ENCODE measurements at places on chromosomes 2 and 18.

GRCh38 chr2:162123806-162124758 lies 28.0 kb downstream of the GCG start:
- DNase-seq, result peak; percentile 61

DNA sequence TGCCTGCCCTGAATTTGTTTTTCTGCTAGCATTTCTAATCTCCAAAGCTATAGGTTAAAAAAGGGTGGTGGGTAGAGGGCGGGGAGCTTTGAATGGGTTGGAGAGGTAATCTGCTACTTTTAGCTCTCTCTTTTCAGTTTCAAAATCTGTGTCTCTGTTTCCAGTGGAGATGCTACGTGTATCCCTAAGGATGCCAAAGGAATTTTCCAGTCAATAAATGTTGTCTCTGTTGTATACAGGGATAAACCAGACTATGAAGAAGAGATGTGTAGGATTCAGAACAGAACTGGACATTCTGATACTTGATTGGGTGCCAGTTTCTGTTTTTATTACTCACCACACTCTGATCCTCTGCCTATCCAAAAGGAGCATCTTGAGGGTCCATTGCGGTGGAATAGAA lies 50.1 kb downstream of the TMEM178A start:
- DNase-seq, result no peak

DNA sequence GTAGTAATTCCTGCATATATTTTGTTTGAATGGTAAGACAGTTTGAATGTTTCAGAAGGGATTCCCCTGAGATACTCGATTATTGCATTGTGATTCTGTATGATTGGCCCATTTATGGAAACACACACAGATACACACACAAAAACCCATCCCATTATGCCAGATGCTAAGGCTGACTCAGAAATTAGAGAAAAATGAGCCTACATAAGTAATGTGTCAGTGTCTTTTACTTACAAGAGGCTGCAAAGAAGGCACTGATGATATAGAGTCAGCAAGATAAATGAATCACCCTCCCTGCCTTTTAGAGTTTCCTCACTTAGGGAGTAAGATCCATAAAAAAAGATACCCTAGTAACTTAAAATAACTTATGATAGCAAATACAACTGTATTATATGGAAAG lies 1481.1 kb upstream of the ACVR2A start:
- no peak for DNase-seq

- DNase-seq, result no peak
Measured at GRCh38 chr2:65700004-65700651, 267.7 kb upstream of the SPRED2 start.

GRCh38 chr18:12086249-12086648 lies 7.4 kb upstream of the ANKRD62 start:
- DNase-seq, result no peak

DNA sequence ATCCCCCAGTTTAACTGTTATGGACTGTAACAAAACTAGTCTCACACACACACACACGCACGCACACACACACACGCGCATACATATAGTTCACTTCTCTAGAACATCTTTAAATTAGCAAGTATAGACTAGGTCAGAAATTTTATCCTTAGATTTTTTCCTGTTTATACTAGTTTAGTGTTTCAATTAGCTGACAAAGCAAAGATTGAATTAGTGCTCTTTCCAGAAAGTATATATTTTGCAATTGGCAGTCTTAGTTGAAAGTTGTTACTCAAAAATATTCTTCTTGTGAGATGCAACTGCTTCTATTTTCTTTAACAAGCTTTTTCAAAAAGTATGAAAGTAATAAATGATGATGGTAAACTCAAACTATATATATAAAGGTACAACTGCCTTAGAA lies 22.5 kb downstream of the PLEKHA3 start:
- no peak for DNase-seq

DNA sequence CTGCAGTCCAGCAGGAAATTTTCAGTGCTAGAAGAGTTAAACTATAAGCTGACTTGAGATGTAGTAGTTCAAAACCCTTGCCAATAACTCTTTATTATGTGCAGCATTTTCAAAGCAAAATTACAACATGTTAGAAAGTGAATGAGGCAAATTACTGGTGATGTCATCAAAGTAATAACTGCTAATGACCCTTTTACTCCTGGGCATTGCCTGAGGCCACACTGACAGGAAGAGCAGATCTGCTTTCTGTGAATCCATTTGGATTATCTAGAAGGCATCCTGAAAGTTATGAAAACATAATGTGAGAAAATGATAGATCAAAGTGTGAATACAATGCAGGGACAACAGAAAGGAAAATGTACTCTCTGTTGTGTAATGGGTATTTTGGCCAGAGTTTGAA lies 139.6 kb upstream of the TRIB2 start:
- peak; percentile 35 for DNase-seq

GRCh38 chr2:72979896-72980295 lies 62.6 kb downstream of the EMX1 start:
- no peak for DNase-seq

- DNase-seq, result no peak
Measured at GRCh38 chr2:138670734-138671133, 109.5 kb downstream of the NXPH2 start.

DNA sequence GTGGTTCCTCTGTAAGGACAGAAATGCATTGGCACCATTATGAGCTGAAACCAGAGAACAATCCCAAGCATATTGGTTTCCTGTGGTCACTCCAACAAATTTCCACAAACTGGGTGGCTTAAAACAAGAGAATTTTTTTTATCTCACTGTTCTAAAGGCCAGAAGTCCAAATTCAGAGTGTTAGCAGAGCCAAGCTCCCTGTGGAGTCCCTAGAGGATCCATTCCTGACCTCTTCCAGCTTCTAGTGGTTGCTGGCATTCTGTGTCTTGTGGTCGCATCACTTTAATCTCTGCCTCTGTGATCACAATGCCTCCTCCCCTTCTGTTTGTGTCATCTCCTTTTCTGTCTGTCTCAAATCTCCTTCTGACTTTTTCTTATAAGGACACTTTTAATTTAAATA lies 380.3 kb downstream of the NYAP2 start:
- no peak for DNase-seq

- DNase-seq, result no peak
Measured at GRCh38 chr2:168708080-168708479, 94.4 kb upstream of the NOSTRIN start.

DNA sequence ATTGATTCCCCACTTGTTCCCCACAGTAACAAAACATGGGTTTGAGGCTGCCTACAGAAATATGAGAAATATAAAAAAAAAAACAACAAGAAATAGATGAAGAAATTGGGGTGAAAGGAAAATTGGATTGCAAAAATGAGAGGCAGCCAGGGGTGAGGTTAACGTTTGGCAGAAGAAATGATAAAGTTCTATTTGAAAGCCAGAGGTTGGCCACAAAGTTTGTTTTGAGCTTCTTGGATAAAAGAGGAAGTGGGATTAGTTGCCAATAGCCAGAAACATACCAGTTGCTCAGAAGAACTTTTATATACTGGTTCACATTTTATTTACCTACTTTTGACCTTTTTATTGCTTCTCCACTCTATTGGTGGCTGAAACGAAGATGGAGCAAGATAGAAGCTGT lies 67.5 kb downstream of the FASTKD2 start:
- DNase-seq, result no peak

GRCh38 chr2:130790804-130791616 lies 35.7 kb downstream of the AMER3 start:
- no peak for DNase-seq

DNA sequence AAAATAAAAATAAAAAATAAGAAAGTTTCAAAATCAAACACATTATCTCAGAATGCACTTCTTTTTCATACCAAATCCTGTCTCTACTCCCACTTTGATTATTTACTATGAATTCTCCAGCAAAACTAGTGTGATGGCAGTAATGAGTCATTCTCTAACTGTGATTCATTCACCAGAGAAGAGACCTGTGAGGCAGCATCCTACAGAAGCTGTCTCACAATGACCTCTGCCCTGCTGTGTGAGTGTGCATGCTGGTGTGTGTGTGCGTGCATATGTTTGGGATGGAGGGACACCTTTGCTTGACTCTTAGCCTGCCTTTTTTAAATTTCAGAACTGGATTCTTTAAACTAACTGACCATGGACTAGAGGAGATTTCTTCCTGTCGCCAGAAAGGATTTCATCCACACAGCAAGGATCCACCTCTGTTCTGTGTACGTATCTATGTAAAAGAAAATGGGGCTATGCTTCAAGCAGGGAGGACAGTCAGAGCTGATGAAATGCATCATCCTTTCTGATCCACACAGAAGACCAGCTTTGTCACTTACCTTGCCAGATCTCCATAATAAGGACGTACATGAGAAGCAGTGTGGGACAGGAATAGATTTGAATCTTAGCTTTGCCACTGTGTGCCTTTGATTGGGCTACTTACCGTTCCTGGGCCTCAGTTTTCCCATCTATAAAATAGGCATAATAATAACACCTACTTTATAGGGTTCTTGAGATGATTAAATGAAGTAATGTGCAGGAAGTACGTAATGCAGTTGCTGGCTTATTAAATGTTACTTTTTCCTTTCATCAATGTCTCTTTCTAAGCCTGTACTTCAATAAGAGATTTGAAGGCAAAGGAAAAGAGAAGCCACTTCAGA lies 31.2 kb downstream of the STAMBP start:
- DNase-seq, result no peak

GRCh38 chr2:14994721-14995120 lies 362.2 kb downstream of the LRATD1 start:
- DNase-seq, result no peak

DNA sequence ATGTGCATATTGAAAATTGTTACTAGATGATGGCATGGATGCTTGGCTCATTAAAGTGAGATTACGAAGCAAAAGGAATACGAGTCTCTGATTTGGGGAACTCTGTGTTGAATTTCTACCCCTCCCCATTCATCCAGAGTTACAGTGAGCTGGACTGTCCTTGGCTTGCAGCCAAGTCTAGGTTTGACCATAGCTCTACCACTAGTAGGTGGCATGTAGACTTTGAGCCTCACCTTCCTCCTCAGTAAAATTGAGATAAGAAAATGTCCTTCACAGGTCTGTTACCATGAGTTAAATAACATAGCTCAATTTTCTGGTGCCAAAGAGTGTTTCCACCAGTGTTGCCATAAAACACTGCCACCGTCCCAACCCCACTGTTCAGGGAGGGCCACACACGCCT lies 727.6 kb upstream of the ID2 start:
- DNase-seq, result no peak

- no peak for DNase-seq
Measured at GRCh38 chr2:207139552-207139951, 26.2 kb downstream of the KLF7 start.

GRCh38 chr2:190407662-190408537 lies at the start of gene MFSD6:
Gene MFSD6 (plus strand): TSS chr2:190408355. CDS start chr2:190436030, 27,675 bp downstream.
- peak; percentile 62 for DNase-seq

GRCh38 chr18:62625019-62625418 lies 90.3 kb upstream of the PHLPP1 start:
- DNase-seq, result no peak

- no peak for DNase-seq
Measured at GRCh38 chr2:239747274-239747673, 277.9 kb downstream of the NDUFA10 start.

DNA sequence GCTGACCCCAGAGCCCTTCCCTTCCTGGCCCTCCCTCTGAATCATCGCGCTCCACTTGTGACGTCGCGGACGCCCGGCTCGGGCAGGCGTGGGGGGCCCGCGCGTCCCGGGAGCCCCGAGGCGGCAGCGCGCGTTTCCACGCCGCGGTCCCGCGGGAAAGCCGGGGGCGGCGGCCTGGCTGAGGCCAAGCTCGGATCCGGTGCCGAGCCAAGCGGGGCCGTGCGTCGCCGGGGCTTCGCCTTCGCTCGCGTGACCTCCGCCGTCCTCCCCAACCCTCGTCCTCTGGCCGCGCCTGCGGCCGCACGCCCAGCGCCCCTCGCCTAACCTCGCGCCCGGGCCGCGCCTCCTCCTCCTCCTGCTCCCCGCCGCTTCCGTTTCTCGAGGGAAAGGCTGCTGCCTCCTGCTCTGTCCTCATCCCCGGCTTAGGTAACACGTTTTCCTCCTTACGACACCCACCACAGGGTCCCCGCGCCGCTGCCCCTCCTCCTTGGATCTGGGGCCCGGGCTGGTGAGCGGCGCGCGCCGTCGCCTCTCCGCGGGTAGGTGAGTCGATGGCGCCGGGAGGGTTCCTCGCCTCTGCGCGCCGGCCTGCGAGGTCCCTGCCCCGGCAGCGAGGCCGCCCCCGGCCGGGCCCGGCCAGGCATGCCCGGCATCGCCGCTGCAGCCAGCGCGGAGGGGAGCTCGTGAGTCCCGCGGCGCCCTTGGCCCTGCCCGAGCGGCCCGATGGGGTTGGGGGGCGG lies at the start of gene INPP1:
Gene INPP1 (plus strand): TSS at position 54 of the 740 bp plus-strand sequence. CDS start 16,514 bp downstream, outside the sequence.
- DNase-seq, result peak; percentile 44

DNA sequence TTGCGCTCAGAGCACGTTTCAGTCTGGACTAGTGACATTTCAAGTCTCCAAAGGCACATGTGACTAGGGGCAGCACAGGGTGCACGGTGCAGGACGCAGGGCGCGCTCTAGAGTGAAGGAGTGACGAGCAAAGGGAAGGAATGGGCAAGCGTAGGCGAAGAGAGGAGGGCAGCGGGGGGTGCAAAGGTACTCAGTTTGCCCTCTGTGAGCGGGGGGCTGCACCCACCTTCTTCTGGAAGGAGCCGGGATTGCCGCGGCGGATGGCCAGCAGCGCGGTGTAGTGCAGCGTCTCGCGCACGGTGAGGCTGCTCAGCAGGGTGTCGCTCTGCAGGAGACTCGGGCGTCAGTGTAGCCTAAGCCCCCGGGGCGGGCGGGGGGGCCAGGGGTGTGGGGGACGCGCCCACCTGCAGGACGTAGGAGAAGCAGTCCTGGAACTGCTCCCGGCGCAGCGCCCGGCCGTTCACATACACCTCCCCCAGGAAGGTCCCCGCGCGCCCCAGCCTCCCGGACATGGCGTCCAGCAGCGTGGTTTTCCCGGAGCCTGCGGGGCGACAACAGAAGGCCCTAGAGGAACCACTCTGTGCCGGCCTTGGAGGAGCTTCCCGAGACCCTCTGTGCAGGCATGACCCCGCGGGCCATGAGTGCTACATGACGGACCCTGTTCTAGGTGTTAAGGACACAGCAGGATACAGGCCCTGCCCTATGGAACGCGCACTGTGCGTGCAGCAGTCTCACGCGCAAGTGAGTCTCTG lies 6.9 kb downstream of the ABCG5 start:
- peak; percentile 25 for DNase-seq

GRCh38 chr18:76376225-76376624 lies 118.8 kb downstream of the ZNF516 start:
- no peak for DNase-seq

All from NCI-H1105 treated with DMSO at 0.1 percent for 48 hours (cell line).